Stimulated activated CD4-positive, alpha-beta T cell treated with anti-CD3 and anti-CD28 coated beads, Interleukin-4, amount 100 ng/mL, for 24 hours (primary cell): ENCODE measurements at places on chromosomes 4 and X.

- DNase-seq = no peak
Measured at GRCh38 chrX:14051416-14051815, 21.7 kb upstream of the GEMIN8 start.

DNA sequence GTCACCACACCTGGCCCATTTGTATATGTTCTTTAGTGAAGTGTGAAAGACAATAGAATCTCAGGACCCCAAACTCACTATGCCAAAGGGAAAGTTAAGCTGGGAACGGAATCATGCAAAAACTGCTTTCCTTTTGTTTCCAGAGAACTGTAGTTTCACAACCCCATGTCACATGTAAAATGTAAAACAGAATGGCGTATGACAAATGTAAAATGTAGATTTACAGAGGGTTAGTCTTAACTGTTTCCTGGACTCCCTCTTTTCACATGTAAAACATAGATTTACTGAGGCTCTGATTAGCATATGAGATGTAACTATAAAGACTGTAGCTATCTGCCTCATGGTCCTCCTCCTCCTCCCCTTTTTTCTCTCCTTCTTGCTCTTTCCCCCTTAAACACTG lies 66.3 kb downstream of the ABLIM2 start:
- DNase-seq = no peak

GRCh38 chr4:128635141-128635954 lies 174.2 kb upstream of the JADE1 start:
- DNase-seq = no peak

GRCh38 chr4:114839986-114840385 lies 241.4 kb downstream of the UGT8 start:
- DNase-seq = no peak

DNA sequence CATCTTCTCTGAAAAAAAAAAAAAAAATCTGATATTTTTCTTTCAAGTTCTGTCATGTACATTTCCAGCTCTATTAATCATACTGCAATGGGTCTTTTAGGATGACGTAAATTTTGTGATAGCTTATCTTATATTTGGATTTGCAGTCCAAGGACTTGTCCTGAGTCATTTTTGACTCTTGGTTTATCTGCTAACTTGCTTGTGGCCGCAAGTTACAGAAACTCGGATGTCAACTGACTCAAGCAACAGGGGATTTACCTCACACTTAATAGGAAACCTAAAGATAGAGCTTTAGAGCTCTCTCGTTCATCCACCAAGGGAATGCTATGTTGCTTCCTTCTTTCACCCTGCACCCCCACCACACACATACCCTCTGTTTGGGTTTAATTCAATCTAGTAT lies 1433.8 kb upstream of the TENM3 start:
- no peak for DNase-seq

DNA sequence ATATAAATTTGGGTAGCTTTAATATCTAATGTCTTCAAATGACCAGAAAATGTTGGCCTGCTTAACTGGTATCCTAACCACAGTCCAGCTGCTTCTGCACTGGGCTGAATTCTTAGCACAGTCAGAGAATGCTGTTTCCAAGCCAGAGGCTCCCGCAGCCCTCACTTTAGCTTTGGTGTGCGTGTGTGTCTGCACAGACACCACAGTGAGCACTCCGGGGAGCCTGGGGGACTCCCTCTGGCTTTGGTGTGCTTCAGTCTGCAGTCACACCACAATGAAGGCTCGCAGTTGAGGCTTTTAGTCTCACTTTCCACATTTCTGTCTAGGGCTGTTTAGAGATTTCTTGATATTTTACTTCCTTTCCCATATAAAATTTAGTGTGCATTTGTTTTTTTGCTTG lies 53.6 kb downstream of the APOO start:
- DNase-seq = no peak

GRCh38 chr4:53023677-53024299 lies 161.7 kb downstream of the RASL11B start:
- DNase-seq = no peak

GRCh38 chrX:8868070-8868773 lies 67.0 kb upstream of the FAM9A start:
- DNase-seq = no peak

DNA sequence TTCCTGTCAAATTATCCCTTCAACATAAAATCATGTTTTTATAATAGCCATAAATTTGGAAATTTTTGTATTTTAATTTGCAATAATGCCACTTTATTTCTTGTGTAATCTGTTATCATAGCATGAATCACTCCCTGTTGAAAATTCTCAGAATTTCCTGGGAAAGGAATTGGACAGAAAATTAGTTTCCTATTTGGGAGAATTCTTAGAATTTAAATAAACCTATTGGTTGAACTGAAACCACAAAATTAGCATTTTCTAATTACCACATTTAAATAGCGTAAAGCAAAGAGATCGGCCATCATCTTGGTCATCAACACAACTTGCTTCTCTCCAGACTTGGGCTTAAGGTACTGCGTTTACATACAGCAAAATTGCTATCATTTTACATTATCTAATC lies at the start of gene CSN1S1:
Gene CSN1S1 (plus strand): TSS at position 301 of the 400 bp plus-strand sequence. CDS start 1,488 bp downstream, outside the sequence.
- DNase-seq = no peak

DNA sequence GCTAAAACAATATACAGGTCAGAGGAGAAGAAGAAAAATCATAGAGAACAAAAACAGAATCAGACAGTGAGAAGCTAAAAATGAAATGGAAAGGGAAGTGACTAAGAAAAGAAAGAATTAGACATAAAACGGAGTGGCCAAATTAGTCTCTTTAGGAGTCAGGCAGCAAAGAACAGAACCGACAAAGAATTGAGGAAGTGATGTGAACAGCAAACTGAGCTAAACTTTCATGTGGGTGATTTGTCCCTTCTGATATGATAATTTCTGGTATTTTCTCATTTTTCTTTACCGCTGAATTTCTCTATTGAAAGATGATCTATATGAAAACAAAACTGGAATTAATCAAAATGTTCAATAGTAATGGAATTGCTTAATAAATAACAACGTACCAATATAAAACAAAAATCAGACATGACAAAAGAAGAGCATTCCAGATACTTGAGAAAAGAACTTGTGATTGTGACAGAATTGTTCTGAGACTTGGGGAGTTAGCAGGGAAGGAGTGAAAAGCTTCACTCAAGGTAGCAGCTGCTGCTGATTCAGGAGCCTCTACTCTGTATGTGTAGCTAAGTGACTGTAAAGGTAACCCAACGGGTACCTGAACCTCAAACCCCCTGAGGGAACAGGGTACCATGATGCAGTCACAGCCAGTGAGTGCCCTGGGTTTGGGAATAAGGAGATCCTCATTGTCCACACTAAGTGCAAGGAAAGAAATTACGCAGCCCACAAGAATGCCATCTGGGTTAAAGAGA lies 8.8 kb downstream of the TAPT1 start:
- no peak for DNase-seq

GRCh38 chr4:45350438-45350837 lies 624.1 kb upstream of the GNPDA2 start:
- DNase-seq = no peak

DNA sequence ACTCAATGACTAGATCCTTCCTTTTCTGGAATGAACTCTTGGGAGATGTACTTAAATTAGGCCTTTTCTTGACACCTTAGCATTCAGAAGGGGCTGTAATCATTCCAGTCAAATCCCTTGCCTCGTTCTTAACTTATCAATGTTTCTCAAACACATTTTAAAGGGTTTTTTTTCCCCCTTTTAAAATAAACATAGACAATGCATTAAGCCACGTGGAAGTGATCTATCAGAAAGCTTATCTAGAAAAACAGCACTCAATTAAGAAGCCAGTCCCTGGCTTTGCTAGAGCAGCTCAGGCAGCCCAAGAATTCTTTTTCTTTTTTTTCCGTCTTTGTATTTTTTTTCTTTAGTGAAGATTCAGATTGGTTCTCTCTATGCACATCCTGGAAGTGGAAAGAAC lies 118.2 kb downstream of the PCDH7 start:
- DNase-seq = no peak

- no peak for DNase-seq
Measured at GRCh38 chrX:153728095-153728494, 3.4 kb downstream of the ABCD1 start.

DNA sequence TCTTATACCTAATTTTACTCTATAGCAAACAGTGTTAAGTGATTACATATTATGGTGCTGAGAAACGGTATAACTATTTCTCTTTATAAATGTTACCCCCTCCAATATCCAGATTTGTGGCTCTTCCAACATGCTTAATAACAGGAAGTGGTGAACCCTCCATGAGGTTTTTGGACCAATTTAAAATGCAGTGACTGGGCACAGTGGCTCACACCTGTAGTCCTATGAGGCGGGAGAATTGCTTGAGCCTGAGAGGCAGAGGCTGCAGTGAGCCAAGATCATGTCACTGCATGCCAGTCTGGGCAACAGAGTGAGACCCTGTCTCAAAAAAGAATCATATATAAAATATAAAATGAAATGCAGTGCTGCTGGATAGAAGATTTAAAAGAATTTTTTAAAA lies 137.3 kb downstream of the MGST2 start:
- DNase-seq = no peak

- DNase-seq = no peak
Measured at GRCh38 chrX:112779139-112779538, 61.5 kb downstream of the AMOT start.

GRCh38 chrX:72330131-72330530 lies 24.4 kb upstream of the CITED1 start:
- DNase-seq = no peak

- DNase-seq = no peak
Measured at GRCh38 chr4:68349279-68349648, 626 bp downstream of the YTHDC1 start.

GRCh38 chr4:104930298-104930697 lies 216.4 kb upstream of the TET2 start:
- no peak for DNase-seq
